Thoracic aorta (tissue), 2 donors: ENCODE measurements at places on chromosomes 11 and 22.
A peak's percentile ranks its signal among the peaks of the same experiment; 100 is the strongest.

DNA sequence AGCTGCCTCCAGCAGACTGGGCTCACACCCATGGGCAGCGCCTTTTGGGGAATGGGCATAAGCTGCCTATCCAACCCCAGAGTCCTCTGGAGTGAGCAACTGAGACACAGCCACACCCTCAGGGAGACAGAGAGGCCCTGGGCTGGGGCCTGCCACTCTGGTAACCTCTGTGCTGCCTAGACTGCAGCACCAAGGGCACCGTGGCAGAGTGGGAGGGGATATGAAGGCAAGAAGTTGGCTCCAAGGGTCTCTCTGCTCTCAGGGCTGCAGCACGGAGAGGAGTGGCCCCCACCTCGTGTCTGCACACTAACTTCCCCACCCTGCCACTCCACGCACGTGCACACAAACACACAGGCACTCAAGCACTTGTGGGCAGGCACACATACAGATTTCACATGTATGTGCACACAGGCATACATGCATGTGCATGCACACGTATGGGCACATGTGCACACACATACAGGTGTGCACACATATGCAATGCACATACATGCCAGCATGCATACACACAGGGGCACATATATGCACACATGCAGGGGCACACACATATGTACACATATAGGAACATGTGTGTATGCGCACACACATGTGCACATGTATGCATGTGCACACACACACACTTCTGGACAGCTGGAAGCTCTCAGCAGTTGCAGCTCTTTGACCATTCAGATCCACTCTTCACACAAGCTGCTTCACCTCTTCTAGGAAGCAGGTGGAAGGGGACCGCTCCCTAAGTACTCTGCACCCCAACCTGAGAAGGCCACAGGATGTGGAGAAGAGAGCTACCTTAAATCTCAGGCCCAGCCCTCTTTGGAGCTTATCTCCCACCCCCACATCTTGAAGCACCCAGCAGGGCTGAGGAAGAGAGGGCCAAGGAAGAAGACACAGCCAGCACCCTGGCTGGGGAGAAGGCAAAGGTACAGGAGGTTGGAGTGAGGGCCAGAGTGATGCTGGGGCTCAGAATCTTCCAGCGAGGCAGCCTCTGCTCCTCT is 4.3 kb downstream of the IGSF9B start:
- DNase-seq = no peak

DNA sequence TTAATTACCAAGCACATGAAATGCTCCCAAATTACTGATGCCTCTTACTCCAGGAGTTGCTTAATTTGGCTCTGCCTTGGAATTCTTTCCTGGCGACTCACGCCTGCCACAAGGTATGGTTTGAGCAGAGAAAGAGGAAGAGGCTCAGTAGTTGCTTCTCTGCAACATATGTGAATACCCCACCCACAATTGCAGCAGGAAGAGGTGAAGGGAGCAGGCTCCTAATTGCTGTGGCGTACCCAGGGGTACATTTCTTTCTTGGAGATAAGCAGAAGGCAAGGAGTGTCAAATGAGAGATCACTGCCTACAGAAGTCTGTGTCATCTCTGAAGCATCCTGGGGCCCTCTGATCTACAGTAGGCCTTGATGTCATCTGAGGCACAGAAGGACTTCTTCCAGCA is 10.6 kb upstream of the NNMT start:
- DNase-seq = no peak

- DNase-seq = no peak
These were observed 303.7 kb downstream of the TTC28 start for GRCh38 chr22:28375761-28376534.

GRCh38 chr11:41935241-41935640 is 475.8 kb upstream of the LRRC4C start:
- no peak for DNase-seq

DNA sequence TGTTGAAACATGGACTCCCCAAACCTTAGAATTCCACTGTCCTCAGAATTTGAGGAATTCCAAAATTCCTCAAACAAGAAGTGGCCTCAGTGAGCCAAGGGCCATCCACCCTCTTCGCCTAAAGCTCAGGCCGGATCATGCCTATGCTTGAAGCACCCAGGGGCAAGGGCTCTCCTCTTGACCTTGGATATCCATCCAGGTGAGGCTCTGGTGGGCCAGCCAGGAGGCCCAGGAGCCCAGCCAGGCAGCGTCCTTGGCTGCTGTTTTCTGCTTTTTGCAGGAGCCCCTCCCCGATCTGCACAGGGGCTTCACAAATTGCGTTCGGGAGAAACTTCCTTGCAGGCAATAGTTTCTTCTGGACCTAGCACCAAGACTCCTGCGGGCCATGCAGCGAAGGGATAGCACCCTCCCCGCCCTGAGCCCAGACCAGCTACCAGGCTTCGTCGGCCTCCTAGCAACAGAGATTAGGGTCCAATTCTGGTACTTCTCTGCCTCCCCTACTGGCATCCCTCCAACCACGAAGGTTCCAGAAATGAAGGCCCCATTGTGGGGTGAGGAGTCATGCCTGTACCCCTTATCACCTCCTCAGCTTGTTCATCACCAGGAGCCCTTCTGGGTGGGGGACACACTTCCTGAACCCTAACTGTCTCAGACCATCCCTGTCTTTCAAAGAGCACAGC is 2.0 kb downstream of the PHLDA2 start:
- DNase-seq = no peak

- DNase-seq = no peak
These were observed 10.2 kb downstream of the SLC35F2 start for GRCh38 chr11:107848345-107848744.

DNA sequence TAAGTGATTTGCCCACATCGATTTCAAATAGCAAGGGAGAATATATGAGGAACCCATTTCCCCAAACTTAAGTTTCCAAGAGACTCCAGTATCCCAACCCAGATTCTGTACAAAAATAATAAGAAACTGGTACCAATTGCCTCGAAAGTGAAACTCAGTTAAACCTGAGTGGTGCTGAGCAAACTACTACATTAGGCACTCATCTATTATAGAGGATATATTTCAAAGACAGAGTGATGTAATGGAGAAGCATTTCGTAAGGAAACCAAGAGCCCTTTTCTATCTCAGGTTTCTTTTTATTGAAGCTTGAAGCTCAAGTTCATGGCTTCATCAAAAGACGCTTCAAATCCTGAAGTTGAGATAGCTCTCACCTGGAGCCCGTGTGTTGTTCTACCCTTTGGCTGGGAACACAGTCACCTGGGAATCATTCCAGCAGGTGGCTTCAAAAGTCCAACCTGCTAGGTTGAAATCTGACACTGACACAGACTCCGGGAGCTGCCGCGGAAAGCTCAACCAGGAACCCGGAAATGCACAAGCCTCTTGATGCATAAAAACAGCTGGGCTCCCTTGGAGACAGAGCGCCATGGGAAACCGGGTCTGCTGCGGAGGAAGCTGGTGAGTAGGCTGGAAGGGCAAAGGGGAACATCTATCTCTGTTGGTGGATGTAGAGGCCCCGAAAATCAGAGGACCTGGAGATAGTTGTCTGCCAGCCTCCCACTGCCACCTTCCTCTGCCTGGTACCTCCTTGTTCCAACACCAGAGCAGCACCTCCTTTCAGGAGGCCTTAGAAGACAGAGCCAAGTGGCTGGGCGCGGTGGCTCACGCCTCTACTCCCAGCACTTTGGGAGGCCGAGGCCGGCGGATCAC is at the start of gene C11orf52:
C11orf52 (plus strand) TSS at position 524 of the 867 bp plus-strand sequence; CDS start at position 584, 60 bp downstream.
- DNase-seq = no peak

DNA sequence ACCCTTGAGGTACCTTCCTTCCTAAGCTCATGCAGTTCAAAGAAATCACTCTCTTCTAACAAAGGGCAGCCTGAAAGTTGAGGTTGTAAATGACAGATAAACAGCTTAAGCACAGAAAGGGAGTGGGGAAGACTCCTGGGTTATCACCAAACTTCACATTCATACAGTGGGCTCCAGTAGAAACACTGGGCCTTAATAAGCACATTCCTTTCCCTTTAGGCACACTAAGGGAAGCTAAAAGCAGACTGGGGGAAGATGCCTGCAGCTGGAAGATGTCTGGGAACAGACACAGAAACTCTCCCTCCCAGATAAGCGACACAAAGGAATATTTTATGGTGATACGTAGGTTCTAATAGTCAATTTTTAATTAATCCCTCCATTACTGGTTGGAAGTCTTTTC is 350.3 kb upstream of the MPPED2 start:
- DNase-seq = no peak

DNA sequence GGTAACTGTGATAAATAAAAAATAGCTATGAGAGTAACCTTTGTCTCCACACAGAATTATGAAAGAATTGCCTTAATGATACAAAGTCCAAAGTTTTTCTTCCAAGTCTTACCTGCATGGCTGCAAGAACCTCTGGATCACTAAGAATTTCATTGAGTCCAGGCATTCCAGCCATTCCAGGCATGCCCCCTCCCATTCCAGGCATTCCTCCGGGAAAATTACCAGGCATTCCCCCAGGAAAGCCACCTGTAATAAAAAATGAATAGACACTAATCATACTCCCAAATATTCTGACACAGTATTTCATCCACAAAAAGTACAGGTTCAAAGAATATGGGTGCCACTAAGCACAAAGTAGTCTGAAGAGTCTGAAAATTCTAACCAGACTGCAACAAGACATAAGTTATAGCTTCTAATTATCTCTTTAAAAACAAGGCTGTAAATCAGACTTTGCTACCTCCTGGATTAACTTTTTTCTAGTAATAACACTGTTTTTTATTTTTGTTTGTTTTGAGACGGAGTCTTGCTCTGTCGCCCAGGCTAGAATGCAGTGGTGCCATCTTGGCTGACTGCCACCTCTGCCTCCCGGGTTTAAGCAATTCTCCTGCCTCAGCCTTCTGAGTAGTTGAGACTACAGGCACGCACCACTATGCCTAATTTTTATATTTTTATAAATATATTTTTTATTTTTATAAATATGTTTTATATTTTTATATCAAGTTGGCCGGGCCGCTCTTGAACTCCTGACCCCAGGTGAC is 8.0 kb upstream of the SLC25A17 start:
- no peak for DNase-seq

- DNase-seq = no peak
These were observed 23.5 kb upstream of the PAK1 start for GRCh38 chr11:77497368-77497767.

- DNase-seq = no peak
These were observed 920.1 kb downstream of the BRD1 start for GRCh38 chr22:48907591-48907990.

DNA sequence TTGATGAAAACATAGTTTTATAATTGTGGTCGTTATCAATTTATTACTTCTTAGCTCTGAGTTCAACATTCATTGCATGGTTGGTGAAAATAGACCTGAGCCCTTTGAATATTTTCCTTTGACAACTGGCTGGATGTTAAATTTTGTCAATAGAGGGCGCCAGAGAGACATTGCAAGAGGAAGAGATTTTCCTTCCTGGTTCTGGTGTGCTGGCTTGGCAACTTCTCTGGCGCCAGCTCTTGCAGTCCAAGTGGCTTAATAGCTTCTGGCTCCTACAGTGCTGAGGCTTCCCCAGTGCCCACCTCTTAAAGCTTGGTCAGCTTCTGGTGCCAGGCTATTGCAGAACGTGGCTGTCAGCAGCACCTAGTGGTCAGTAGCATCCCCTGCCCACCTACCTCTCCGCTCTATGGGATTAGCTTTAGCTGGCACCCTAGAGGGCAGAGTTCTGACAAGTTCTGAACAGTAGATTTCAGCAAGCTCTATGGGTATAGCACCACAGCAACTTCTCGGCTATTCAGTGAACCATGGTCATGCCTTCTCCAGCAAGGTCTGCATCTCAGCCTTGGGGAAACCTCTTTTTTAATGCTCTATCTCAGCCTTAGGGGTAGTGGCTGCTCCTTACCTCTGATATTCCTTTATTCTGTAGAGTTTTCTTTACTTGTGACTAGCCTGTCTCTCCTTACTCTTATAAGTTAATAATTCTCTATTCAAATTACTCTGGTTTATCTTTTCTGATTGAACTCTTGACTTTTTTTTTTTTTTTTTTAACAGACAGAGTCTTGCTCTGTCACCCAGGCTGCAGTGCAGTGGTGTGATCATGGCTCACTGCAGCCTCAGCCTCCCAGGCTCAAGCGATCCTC is 59.4 kb downstream of the ACER3 start:
- DNase-seq = peak; percentile 64

- no peak for DNase-seq
These were observed 67.1 kb downstream of the PIWIL3 start for GRCh38 chr22:24707470-24707801.

- DNase-seq = no peak
These were observed 47.2 kb upstream of the CEP295 start for GRCh38 chr11:93614173-93614722.

DNA sequence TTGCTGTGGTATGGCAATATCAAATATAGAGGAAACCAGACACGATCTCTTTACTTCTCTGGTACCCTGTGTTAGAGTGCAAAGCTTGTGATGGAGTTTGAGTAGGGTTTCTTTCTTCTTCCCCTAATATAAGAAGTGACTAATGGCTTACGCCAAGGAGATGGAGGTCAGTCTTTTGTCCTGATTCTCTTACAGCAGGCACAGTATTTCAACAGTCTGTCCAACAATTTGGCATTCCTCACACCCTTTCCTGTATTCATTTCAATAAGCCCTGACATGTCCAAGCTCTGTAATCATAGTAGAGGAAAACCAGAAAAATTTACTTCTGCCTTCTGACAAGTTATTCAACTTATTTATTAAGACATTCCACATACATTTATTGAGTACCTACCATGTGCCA is 546.2 kb downstream of the TMEM135 start:
- DNase-seq = no peak

- no peak for DNase-seq
These were observed 146.5 kb downstream of the CCDC34 start for GRCh38 chr11:27216270-27217149.

DNA sequence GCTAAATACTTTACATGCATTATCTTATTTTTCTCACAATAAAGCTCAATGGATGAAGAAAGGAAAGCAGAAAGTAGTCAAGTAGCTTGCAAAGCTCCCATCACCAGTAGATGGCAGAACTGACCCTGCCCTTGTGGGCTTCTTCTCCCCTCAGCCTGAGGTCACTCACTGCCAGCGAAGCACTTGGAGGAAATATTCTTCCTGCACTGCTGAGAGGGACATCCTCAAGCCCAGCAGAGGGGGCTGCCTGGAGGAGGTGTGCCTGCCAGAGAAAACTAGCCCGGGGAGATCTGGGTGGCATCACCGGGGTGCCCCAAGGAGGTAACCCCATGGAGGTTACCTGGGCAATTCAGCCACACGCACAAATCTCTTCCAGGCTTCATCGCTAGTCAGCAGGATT is 6.6 kb downstream of the APOL4 start:
- DNase-seq = no peak

DNA sequence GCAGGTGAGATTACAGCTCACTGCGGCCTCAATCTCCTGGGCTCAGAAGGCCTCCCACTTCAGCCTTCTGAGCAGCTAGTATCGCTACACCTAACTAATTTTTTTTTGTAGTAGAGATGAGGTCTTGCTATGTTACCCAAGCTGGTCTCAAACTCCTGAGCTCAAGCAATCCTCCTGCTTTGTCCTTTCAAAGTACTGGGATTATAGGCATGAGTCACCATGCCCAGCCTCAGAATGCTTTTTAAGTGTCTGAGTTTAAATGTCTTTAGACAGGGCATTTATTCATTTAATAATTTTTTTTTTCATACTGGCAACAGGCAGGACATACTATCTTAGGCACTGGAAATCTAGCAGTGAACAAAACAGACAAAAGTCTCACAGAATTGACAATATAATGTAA is 27.7 kb downstream of the LRP4 start:
- no peak for DNase-seq
